HCT116 (cell line): ENCODE measurements at places on chromosomes 1 and 21. TPM values are rescaled to one million over a fixed set of nuclear protein-coding genes. Genes with fewer than 3 reads are reported as not detected.

Gene CR1L
- 0.15 TPM for total RNA-seq

DNA sequence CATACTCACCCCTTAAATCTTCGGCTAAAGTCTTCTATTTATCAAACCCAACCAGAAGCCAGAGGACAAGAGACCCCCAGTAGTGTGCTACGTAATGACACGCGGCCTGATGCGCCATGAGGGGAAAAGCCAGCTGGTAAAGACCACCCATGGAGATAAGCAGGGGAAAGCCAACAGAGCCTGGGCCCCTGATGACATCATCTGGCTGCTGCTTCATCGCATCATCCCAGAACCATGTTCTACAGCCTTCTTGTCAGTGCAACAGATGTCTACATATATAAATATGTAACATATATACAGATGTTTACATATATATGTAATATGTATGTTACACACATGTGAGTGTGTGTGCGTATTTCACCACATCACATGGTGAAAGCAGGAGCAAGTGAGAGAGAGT, 81.7 kb upstream of the VANGL1 start:
- no peak for DNase-seq

Gene C2CD2
- 22.0 TPM for total RNA-seq

GRCh38 chr21:36024782-36025181, 35.5 kb downstream of the SETD4 start:
- DNase-seq = no peak

- DNase-seq = no peak
Measured at GRCh38 chr1:62727656-62728407, 39.6 kb upstream of the DOCK7 start.

Gene FAM163A
- not detected for total RNA-seq

DNA sequence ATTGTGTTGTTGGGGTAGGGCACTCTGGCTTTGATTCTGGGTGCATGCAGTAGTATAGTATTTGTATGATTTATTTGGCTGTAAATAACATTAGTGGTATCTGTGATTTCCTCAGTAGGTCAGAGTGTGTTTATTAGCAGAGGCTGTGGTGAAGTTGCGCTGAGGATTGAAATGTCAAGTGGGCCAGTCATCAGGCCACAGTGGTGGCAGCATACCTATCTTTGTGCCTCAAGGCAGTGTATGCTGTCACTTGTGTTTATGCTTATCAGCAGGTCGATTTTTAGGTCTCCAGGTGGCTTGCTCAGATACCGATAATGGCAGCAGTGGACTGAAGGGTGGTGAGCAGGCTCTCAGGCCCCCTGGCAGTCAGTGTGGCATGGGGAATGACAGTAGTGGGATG, 11.3 kb downstream of the LY9 start:
- no peak for DNase-seq

DNA sequence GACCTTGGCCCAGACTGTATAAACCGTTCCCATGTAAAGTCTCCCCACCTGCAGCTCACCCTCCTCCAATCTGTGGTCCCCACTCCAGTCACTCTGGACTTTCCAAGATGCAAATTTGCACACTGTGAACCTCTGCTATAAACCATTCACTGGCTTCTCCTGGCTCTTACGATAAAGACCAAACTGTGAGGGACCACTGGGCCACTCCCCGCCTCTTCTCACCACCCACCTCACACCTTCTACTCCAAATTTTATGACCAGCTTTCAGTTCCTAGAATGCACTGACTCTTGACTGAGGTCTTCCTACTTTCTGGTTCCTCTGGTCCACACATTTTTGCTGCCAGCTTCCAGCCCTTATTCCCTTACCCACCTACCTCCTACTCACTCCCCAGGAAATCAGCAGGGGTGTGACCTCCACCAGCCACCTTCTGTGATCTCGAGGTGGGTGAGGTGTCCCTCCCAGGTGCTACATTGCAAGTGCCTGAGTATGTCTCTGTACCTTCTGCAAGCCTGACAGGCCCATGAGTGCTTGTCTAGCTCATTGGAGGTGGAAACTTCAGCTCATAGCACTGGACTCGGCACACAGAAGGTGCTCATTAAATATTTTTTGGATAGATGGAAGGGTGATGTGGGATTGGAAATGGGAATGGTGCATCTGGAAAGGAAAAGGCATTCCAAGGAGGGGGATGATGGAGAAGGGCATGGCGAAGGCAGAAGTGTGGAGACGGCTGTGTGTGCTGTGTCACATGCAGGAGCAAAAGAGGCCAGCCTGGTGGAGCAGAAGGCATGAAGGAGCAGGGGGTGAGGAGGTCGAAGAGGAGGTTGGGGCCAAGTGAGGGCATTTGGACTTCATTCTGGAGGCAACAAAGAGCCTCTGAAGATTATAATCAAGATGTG, 15.6 kb upstream of the CSF1 start:
- DNase-seq = no peak

DNA sequence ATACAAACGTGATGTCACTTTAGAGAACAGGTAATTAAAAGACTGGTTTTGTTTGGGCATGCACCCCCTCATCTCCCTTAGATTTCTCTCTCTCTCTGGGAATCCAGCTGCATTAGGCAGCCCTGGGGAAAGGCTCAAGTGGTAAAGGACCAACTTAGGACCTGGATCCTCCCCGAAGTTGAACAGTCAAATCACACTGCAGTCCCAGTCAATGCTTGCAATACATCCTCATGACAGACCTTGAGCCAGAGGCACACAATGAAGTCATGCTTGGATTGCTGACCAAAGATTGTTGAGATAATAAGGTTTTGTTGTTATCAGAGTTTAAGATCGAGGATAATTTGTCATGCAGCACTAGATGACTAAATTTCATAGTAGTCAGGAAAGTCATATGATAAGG, 1285.8 kb upstream of the NCAM2 start:
- DNase-seq = no peak

GRCh38 chr1:158249646-158250045, 4.6 kb upstream of the CD1A start:
- no peak for DNase-seq

DNA sequence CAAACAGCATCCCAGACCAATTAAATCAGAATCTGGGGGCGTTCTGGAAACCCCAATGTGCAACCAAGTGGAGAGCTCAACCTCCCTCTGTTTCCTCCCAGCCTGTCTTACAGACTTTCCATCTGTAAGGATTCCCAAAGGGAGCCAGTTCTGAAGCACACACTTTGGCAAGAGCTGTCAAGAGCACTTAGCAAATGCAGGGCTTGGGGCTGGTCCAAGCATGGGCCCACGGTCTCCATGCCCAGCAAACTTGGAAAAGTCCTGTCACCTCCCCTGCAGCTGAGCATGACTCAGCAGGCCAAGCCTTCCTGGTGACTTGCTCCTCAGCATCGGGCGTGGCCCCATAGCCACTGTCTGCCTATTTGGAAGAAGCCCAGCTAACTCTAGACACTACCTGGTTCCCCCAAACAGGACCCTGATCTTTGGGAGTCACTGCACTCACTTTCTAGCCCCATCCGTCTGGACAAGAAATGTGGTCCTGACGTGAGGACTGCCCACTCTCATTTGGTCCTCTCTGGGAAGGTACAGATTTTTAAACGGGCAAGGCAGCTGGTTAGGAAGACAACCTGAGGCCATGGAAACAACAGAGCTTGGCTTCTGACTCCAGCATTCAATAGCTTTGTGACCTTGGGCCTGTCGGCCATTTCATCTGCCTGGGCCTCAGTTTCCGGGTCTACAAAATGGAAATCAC, 16.9 kb downstream of the SLC2A1 start:
- peak; percentile 80 for DNase-seq

GRCh38 chr1:90579212-90579802, 137.8 kb downstream of the BARHL2 start:
- peak; percentile 43 for DNase-seq

Gene DBT
- 14.0 TPM for total RNA-seq

DNA sequence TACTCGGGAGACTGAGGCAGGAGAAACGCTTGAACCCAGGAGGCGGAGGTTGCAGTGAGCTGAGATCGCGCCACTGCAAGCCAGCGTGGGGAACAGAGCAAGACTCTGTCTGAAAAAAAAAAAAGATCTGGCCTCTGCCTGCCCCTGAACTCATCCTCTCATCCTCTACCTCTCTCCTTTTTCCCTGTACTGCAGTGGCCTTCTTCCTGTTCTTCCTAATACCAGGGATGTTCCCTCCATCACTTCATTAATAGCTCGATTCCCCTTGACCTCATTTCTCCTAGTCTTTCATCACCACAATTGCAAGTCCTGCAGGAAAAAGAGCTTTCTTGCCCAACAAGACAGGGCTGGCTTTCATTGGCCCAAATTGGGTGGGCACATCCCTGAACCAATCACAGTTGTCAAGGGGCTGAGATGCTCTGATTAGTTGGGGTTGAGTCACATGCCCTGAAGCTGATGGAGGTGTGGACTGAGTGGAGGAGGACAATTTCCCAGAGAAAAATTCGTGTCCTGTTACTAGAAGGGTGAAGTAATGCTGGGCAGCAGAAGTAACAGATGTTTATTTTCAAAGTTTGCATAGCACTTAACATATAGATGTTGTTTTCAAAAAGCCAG, 86.8 kb upstream of the PUM1 start:
- DNase-seq = no peak

- no peak for DNase-seq
Measured at GRCh38 chr1:164423136-164423535, 135.8 kb upstream of the PBX1 start.

DNA sequence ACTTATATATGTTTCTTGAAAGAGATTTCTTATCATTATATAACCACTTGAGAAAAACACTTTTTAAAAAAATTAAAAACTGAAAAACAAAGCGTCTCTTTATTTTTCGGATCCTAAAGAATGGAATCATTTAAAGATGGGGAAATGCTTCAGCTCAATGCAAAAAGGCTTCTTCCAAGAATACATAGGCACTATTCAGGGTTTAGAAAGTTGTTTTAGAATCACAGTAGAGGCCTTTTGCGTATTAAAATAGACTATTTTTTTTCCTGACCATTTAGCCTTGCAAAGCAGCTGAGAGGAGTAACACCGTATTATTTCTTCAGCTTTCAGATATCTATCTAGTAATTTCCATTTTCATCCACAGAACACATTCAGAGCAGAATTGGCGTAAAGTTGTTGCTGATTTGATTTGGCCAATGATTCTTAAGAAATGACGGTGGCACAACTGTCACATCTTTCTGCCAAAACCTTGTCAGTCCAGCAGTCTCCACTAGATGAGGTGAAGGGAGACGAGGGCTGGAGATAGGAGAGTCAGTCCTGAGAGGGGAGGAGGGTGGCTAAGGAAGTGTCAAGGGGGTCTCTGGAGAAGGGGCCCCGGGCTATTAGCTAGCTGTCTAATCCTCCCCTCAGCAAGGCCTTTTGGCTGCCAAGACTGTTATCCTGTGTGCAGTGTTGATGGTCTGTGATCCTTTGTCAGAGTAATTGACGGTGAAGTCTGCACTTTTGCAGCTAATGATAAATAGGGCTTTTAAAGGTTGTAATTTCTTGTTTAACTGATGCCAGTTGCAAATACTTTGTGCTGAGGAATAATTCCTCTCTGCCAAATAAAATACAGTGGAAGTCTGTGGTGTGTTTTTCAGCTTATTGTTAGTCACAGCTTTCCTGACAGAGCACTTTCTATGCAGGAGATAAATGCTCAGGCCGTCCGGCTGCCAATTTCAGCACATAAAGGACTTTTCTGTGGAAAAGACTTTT, 34.7 kb downstream of the PRRX1 start:
- no peak for DNase-seq

Gene COQ8A
- total RNA-seq = 35.3 TPM

DNA sequence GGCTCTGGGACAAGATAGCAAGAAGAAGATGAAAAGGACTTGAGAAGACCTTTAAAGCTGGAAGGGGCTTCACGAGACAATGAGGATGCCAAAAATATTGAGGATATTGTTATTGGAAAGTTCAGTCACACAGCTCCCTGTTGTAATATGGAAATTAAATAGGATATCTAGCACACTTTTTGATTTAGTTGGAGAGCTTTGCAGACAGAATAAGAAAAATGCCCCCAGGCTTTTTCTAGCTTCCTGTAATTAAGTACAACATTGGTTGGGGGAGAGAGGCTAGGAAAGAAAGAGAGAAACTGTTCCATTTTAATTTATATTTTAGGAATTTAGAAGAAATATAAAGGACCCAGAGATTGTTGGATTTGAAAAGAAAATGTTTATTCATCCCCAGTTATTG, 27.5 kb downstream of the RBM11 start:
- DNase-seq = no peak

DNA sequence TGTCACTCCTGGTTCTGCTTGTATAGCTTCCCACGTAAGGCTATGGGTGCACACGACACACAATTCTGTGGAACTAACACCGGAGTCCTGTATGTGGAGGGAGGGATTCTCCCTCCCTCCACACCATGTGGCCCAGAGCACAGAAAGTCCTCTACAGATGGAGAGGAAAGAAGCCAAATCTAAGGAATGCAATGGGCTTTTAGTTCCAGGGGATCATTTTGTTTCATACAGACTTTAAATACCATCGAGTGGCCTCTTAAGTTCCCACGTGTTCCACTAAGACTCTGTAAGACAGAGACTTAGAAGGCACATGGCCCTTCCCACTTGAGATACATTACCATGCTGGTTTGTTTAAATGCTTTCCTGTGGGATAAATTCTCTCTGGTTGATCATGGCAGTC, 156.0 kb downstream of the TGFB2 start:
- no peak for DNase-seq

DNA sequence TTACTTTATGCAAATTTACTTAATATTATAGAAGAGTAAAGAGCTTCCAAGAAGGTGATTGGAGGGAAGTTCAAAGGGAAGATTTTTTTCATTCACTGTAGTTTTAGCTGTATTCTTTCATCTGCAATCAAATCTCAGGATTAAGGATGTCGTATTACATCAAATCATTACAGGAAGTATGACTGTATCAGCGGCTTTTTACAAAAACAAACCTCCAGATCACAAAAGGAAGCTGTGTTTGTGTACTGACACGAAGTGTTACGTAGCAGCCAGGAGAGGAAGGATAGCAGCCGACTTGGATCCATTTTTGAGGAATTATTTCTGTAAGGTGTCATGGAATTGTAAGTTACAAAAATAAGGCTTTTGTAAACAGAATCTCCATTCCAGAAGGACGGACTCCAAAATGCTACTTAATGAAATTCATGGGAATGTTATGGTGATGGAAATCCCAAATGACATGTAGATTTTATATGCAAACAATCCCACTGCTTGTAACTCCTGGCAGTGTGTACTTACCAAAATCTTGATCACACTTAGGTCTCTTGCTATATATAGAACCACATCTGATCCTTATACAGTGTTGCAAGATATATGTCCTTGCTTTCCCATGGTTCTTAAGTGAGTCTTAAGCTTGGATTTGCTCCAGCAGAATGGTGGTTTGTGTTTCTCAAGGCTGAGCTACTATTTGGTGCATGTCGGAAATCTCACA, 49.8 kb downstream of the KCNJ15 start:
- no peak for DNase-seq

DNA sequence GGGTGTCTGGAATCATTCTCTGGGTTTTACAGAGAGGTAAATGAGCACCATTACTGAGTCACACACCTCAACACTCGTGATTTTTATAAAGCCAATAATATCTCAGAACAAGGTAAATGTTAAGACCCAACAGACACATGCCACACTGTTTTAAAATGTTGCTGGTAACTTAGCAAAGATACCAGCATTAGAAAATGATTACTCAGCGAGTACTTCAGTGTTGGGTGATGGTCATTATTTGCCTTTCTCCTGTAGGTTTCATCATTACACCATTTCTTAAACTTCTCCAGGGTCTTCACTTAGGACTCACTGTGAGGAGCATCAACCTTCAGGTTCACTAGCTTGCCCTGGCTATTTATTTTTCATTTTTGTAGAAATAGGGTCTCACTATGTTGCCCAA, 6.9 kb upstream of the C4BPB start:
- DNase-seq = no peak

Gene SLX9
- total RNA-seq = 61.9 TPM

Gene LENEP
- 0.42 TPM for total RNA-seq
